ENCODE measurements at places on chromosomes 3 and 15.

DNA sequence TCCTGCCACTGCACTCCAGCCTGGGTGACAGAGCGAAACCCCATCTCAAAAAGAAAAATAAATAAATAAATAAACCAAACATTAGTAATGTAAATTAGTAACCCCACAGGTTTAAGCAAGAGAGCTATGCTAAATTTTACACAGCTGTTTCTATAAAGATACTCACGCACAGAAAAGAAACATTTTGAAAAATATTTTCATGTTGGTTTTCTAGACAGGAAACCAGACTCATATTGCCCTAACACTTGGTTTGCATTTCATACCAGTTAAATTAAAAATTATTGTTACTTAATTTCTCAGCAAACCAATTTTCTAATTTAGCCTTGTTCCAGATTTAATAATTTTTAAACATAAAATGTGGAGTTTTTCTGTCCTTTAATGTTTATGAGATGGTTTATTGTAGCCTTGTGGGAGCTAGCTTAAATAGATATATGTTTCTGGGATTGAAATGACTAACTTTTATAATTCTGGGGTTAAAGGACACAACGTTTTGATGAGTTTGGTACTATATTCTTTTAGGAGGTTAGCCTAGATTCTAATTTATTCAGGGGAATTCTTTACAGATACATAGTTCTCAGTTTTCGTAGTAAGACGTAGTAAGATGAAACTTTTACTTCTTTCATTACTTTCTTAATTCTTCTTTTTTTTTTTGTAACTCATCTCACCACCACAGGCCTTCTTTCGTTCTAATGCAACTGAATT, 42.6 kb upstream of the SLC4A7 start:
- no peak for DNase-seq

GRCh38 chr15:78840661-78841375, 29.6 kb upstream of the ADAMTS7 start:
- no peak for DNase-seq

- no peak for DNase-seq
These were observed 252.9 kb upstream of the SOX2 start for GRCh38 chr3:181458857-181459256.

DNA sequence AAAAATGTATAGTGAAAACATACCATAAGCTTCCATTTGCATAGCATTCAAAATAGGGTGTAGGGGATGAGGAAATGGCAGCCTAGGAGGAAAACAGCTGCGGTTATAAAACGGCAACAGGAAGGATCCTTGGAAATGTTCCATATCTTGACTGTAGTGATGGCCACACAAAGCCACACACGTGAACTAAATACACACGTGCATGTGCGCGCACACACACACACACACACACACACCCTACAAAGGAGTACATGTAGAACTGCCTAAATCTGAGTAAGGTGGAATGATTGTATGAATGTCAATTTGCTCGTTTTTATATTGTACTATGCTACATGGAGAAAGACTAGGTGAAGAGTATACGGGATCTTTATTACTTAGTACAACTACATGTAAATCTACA, 3.9 kb upstream of the IREB2 start:
- DNase-seq = no peak

DNA sequence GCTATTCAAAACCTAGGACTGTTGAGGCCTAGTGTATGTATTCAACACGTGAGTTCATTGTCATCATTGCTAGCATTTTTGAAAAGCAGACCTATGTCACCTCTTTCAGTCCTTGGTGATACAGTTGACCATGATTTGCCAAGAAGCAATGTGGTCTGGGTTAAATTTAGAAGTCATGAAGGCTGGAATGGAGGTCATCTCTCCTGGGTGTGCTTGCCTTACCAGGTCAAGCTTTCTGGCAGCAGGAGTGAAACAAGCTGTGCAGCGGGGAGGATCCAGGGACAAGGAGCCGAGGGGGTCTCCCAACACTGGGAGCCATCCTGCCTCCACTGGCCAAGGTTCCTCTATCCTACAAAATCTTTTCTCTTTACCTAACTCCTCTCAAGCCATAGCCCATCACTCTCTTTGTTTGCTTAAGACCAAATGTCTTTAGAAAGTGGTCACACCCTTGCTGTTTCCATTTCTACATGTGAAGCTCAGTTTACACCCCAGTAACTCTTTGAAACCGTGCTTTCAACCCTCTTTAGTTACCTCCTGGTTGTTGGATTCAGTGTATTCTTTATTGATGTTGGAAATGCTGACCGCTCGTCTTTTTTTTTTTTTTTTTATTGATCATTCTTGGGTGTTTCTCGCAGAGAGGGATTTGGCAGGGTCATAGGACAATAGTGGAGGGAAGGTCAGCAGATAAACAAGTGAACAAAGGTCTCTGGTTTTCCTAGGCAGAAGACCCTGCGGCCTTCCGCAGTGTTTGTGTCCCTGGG, 40.0 kb downstream of the SLC28A2 start:
- no peak for DNase-seq

DNA sequence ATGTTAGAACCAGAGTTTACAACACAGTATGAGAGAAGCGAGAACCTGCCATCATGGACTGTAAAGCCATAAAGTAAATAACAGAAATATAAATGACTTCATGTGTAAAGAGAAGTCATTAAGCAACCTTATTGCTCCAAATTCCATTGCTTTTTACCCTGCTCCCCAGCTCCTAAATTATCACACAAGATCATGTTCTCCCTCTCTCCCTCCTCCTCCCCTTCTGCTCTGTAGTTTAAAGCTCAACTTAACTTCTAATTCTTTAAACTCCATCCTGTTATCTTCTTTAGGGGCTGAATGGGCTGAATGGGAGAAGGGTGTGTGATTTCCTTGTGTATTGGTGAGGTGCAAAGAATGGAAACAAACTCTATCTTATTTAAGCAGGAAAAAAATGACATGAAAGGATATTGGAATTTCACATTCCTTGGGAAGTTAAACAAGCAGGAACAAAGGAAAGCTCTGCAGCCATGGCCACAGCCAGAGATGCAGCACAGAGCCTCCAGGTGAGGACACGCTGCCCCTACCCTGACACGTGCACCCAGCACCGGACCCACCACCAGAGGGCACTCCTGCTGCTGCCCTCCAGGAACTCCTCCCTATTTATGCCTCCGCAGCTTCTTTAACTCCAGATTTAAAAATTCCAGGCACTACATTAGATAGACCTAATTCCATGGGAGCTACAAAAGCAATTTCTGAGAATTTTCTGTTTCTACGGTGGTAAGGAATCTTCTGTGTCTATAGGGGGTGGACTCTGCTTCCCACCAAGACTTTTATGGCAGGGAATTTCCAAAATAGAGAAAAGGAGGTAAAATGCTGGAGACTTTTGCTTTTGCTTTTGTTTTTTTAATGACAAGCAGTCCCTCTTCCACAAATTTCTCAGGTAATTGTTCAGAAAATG, 76.9 kb upstream of the ABI3BP start:
- DNase-seq = peak; percentile 24

DNA sequence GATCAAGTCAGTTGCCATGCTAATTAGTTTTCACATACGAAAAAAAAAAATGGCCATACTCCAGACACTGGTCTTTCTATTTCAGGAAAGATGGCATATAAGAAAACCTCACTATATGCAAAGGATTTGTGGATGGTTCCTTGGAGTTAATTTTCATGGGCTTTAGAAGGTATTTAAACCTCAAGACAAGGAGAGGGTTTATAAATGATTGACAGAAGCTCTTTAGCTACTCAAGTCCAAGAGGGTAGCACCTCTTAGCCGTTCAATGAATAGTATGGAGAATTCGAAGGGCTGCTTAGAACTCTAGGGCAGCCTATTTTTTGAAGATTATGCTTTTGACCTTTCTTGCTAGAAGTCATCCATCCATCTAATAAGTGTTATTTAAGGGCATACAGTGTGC, 41.7 kb downstream of the RBMS3 start:
- DNase-seq = no peak

GRCh38 chr3:67486883-67487282, 167.5 kb downstream of the SUCLG2 start:
- no peak for DNase-seq

DNA sequence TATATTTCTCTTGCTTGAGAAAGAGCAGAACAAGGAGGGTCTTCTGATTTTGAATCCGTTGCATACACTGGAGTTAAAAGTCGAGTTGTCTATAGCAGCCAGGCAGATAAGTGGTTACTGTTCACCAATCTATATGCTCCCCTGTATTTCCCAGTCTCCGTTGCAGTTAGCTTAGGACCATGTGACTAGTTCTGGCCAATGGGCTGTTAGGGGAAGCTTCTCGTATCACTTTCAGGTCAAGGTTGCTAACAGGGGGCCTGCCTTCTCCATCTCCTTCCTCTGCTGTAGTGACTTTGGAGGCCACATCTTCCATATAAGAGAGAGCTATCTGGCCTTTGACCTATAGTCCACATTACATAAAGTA, 188.5 kb upstream of the KBTBD8 start:
- no peak for DNase-seq

DNA sequence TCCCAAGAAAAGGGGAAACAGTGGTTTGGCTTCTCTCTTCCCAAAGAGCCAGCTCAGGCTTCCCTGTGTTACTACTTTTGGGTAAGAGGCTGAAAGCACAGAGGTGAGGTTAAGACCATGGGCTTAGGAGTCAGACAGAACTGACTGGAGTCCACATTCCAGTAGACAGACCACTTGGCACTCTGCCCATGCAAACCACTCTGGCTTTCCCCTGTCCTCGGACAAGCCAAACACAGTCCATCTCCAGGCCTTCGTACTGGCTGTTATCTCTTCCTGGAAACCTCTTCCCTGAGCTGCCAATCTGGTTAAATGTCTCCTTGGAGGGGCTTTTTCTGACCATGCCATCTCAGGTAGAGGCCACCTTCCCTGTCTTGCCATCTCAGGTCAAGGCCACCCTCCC, 53.1 kb upstream of the FAM3D start:
- no peak for DNase-seq

DNA sequence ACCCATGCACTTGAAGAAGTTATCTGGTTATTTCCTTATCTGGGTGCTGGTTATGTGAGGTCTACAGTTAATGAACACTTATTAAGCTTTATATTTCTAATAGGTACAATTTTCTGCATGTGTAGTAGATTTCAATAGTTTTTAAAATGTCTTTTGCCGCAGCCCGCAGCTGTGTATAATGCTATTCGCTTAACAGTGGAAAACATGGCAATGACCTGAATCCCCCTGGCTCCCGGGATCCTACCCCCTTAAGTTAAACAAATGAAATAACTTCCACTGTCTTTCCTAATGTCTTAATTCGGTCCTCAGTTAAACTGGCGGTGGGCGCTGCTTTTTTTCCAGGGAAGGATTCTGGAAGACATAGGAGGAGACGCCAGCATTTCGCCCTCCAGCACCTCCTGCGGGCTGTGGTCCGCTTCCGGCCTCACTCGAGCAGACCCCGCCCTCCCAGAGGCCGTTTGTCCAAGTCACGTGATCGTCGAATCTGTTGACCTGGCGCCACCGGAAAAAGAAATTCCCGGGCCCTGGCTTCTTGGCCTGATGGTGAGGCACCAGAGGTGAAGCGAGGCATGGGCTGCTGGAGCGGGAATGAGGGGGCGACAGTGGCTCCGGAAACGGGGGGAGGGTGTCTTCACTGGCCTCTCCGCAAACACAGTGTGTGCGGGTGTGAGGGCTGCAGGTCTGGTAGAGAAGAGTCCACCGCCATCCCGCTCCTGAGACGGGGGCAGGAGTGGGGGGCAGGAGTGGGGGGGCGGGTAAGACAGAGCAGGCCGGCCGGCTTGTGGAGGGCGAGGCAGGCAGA, 45.6 kb upstream of the CSPG4 start:
- DNase-seq = peak; percentile 24

DNA sequence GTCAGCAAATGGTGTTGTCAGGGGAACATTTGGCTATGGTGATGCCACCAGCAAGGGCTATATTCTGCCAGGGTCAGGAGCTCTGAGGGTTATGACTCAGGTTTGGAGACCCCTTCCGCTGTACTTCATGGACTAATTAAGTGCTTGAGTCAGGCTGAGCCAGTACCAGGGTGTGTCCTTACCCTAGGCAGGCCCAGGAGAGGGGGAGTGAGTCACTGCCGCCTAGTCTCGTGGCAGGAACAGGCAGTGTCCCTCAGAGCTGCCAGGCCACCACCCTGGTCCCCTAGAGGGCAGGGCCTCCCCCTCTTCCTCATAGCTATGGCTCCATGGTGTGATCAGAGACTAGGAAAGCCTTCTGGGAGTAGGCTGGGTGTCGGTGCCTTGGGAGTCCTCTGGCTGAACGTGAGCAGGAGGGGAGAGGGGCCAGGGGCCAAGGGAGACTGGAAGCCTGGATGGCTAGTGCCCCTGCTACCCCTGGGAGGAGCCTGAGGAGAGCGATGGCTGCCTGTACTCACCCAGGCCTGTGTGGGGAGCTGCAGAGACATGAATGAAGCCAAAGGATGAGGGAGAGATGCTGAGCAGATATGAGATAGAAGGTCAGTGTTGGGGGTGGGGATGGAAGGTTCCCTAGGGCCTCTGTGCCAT, 10.6 kb downstream of the MAPKAPK3 start:
- no peak for DNase-seq

DNA sequence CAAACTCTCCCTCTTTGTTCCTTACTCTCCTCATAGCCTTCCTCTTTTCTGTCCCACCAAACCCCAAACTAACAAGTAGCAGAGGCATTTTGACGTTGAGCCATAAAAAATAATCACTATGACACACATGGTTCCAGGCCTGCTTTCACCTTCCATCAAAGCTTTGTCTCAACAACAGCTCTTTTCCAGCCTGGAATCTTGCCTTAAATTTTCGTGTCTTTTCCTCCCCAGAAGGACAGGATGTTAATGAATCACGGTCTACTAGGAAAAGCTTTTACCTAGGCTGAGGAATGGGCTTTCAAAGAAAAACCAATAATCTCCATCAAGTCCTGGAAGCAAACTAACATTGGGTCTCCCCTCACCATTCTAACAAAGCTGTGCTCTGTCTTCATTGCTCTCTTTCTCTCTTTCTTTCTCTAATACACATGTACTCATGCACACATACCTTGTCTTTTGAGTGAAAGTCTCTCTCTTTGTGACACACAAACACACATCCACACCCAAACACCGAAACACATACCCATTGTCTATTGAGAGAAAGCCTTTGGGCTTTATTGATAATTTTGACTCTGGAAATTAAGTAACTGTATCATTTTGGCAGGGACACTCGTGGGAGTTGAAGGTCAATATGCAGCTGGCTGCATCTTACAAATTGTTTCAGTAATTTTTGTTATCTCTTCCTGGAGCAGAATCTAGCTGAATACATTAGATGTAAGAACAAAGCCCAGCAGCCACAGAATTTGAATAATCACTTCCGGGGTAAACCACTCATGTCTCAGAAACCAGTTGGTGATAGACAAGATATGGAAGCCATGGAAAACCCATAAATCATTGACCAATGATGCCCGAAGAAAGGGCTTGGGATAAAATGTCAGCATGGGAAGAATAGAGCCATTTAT, 107.4 kb upstream of the SLC4A7 start:
- DNase-seq = no peak

GRCh38 chr3:197836244-197836643, 45.2 kb downstream of the LRCH3 start:
- DNase-seq = no peak

- no peak for DNase-seq
These were observed 206.8 kb downstream of the MAGI1 start for GRCh38 chr3:65831733-65832425.

- DNase-seq = no peak
These were observed 3.0 kb downstream of the BUB1B start for GRCh38 chr15:40163657-40164416.

- DNase-seq = no peak
These were observed 40.2 kb upstream of the LYZL4 start for GRCh38 chr3:42450567-42450966.

GRCh38 chr3:159113221-159113875, 311.5 kb downstream of the MFSD1 start:
- DNase-seq = no peak

- DNase-seq = no peak
These were observed 81.9 kb downstream of the CCK start for GRCh38 chr3:42183991-42184632.

GRCh38 chr3:34319881-34320280, 521.5 kb downstream of the PDCD6IP start:
- no peak for DNase-seq
